ENCODE measurements at places on chromosomes 4 and X.

DNA sequence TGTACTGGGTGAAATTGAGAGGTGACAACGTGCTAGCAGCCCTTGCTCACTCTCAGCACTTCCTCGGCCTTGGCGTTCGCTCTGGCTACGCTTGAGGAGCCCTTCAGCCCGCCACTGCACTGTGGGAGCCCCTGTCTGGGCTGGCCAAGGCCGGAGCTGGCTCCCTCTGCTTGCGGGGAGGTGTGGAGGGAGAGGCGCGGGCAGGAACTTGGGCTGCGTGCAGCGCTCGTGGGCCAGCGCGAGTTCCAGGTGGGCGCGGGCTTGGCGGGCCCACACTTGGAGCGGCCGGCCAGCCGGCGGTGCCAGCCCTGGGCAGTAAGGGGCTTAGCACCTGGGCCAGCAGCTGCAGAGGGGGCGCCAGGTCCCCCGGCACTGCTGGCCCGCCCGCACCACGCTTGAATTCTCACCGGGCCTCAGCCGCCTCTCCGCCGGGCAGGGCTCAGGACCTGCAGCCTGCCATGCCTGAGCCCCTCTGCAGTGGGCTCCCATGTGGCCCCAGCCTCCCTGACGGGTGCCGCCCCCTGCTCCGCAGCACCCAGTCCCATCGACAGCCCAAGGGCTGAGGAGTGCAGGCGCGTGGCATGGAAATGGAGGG lies 249.5 kb upstream of the ETNPPL start:
- no peak for DNase-seq

- no peak for DNase-seq
These were observed at the start of gene VEGFD for GRCh38 chrX:15384304-15384703. VEGFD (minus strand) TSS chrX:15384413; CDS start chrX:15383946, 467 bp downstream.

DNA sequence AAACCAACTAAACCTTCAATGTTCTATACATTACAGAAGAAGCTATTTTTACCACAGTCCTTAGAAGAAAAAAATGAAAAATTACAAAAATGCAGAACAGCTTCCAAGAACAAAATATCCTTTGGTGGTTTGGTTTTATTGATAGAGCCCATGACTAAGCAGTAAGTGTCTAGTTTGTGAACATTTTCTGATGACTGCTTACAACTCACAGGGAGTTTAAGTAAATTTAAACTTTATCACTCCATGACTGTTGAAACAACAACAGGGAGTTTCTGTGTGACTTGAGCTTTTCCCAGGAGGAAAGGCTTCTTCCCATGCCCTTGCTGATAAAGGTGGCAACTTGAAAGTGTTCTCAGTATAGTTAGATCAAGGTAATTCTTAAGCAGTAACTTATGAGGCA lies 2.9 kb downstream of the PF4 start:
- DNase-seq = no peak

DNA sequence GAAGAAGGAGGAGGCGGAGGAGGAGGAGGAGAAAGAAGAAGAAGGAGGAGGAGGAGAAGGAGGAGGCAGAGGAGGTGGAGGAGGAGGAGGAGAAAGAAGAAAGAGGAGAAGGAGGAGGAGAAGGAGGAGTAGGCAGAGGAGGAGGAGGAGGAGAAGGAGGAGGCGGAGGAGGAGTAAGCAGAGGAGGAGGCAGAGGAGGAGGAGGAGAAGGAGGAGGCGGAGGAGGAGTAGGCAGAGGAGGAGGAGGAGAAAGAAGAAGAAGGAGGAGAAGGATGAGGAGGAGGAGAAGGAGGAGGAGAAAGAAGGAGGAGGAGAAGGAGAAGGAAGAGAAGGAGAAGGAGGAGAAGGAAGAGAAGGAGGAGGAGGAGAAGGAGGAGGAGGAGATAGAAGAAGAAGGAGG lies 19.9 kb downstream of the MRFAP1 start:
- no peak for DNase-seq

GRCh38 chrX:153981771-153982533 lies 9.4 kb downstream of the TMEM187 start:
- DNase-seq = no peak

- DNase-seq = no peak
These were observed 115.1 kb upstream of the PNPLA4 start for GRCh38 chrX:8042304-8042703.

DNA sequence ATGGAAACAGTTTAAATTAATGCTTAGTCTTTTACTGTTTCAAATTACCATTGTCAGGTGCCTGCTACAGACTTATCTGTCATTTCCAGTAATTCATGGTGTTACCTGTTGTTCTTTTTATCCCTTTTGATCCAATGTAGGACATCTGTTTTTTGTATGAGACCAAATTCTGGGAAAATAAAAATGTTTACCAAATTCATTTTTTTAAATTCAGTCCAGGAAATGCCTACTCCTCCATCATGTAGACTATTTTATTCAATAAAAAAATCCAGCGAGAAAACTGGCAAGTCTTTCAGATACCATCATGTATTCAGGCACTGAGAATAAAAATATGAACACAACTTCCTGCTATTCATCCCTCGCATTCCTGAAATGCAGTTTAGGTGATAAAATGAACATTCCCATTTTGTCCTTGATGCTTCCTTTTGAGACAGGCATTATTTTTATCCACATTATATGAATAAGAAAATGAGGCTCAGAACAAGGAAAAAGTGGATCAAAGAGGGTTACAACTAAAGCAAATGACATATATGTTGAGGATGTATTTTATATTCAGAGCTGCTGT lies 584.2 kb downstream of the SPRY1 start:
- DNase-seq = no peak

DNA sequence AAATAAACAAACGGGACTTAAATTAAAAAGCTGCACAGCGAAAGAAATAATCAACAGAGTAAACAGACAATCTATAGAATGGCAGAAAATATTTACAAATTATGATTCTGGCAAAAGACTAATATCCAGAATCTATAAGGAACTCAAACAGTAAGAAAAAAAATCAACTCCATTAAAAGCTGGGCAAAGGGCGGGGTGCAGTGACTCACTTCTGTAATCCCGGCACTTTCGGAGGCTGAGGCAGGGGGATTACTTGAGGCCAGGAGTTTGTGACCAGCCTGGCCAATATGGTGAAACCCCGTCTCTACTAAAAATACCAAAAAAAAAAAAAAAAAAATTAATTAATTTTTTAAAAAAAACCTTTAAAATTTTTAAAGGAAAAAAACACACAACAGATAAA lies 109.0 kb downstream of the ATP11C start:
- no peak for DNase-seq

- no peak for DNase-seq
These were observed 86.7 kb downstream of the PSAPL1 start for GRCh38 chr4:7347981-7348380.

GRCh38 chrX:12229986-12230385 lies 91.7 kb downstream of the FRMPD4 start:
- DNase-seq = no peak

- DNase-seq = no peak
These were observed 29.8 kb upstream of the IRAK1 start for GRCh38 chrX:154049209-154050112.

GRCh38 chr4:113024388-113024787 lies 25.1 kb upstream of the ANK2 start:
- no peak for DNase-seq

All from GM12891 (cell line).